RPMI7951 (cell line): ENCODE measurements at places on chromosomes 5 and 9. TPM values are rescaled to one million over a fixed set of nuclear protein-coding genes. Genes with fewer than 3 reads are reported as not detected.

DNA sequence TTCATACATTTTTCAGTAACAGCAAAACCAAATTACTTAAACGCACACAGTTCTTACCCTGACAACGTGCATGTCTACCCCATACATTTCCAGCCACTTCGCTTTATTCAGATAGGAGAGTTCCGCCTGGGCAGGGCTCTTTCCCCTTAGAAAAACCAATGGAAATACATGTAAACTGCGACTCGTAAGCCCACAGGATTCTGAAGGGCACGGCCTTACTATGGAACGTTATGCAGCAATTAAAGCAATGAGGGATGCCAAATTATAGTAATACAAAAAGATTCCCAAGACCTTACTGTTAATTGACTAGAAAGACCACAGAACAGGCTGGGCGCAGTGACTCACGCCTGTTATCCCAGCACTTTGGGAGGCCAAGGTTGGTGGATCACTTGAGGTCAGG is 64.5 kb downstream of the EPB41L4B start:
- peak; percentile 45 for DNase-seq

- DNase-seq: no peak
These were observed 163.2 kb downstream of the RFK start for GRCh38 chr9:76231001-76231400.

- DNase-seq: no peak
These were observed 814.5 kb downstream of the MTRR start for GRCh38 chr5:8683496-8683895.

DNA sequence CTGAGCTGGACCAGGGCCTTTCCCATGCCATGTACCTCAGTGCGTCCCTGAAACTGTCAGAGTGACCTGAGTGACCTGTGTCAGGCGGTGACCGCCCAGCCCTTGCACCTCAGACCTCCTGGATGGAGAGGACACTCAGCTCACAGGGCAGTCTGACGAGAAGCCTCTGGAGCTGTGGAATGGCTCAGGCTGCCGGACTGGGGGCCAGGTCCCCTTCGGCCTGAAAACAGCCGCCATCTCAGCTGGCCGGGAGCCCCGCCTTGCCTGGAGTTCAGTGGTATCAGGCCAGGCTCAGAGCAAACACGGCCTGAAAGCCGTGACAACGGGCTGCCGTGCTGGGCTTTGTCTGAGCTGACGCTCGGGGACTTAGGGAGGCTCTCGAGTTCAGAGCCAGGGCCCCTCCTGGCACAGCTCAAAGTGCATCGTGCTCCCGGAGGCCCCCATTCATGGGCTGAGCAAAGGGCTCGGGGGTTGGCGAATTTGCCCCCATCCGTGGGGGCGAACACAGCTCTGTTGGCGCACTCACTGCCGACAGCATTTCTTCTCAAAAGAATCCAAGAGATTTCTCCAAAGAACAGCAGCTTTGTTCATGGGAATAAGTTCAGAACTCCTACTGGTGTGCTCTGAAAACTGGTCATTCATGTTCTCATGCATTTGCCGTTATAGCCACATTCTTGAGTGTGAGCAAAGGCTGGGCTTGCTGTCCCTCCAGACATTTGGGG is 8.4 kb upstream of the SLC9A3 start:
- DNase-seq: no peak

SHOC1 gene
- total RNA-seq: not detected in 2 replicates
